ENCODE measurements at places on chromosomes 4 and X.

DNA sequence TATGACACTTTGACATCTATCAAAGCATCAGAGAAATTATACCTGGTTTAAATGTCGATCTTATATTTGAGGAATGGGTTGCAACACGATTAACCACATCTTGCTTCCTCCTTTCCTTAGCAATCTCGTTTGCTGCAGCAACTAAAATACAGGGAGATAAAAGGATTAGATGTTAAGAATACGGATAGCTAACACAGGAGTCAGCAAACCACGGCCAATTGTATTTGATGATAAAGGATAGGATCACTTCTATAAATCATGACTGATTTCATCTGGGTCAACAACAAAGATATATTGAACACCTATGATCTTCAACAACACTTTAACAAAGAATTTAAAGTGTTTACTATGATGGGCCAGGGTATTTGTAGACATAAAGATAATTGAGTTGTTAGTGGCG, 5.0 kb downstream of the MAP7D3 start:
- DNase-seq, result no peak

DNA sequence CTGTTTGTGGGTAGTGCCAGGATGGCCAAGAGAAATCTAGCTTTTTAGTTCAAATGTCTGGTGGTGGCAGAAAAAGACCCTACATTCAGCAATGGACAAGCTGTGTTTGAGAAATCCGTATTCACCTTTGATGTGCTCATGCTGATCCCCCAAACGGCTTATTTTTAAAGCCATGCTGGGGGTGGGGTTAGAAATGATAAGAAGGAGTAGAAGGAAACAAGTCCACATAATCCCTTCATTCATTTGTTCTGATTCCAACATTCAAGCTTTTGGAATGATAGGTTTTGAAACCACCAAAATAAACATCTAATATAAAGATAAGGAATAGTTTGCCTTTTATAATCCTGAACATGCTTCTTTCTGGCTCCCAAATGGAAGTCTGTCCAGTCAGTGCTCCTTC, 92.0 kb upstream of the DKK2 start:
- DNase-seq, result no peak

- no peak for DNase-seq
Measured at GRCh38 chr4:61493470-61493869, 293.3 kb downstream of the ADGRL3 start.

GRCh38 chrX:127129510-127129909, 310.0 kb downstream of the PRR32 start:
- no peak for DNase-seq

- no peak for DNase-seq
Measured at GRCh38 chr4:26819026-26819425, 41.6 kb upstream of the STIM2 start.

Data from ovary (tissue), 10 donors.